ENCODE measurements at places on chromosomes 7 and 10.

- peak; percentile 5 for DNase-seq
Measured at GRCh38 chr10:31929261-31930022, 811 bp upstream of the ARHGAP12 start.

DNA sequence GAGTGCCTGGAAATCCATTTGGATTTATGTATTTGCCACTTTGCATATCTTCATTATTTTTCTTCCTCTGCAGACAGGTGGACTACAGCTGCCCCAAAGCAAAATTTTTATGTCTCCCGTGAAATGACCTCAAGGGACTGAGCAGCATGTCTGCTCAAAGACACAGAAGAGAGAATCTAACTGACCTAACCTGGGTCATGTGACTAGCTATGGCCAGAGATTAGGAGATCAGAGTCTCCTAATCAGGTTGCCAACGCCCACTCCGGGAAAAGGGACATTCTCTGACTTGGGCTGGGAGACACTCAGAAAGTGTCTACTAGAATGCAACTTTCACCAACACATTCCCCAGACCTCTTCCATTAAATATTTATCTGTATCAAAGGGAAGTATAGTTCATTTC lies 2.5 kb upstream of the BAMBI start:
- no peak for DNase-seq

DNA sequence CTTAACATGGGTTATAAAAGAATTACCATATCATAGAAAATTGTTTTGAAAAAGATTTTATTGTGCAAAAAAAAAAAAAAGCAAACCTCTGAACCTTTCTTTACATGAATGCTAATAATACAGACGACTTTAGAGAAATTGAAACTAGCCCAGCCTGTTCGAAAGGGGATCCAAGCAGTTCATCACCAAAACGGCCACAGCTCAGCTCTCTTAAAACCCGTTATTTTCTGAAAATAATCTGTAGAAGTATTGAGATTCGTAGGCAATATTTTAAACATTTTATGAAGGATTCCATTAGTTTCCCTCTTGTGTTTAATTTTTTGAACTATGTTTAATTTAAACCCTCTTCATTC lies 9.9 kb upstream of the GSAP start:
- no peak for DNase-seq

DNA sequence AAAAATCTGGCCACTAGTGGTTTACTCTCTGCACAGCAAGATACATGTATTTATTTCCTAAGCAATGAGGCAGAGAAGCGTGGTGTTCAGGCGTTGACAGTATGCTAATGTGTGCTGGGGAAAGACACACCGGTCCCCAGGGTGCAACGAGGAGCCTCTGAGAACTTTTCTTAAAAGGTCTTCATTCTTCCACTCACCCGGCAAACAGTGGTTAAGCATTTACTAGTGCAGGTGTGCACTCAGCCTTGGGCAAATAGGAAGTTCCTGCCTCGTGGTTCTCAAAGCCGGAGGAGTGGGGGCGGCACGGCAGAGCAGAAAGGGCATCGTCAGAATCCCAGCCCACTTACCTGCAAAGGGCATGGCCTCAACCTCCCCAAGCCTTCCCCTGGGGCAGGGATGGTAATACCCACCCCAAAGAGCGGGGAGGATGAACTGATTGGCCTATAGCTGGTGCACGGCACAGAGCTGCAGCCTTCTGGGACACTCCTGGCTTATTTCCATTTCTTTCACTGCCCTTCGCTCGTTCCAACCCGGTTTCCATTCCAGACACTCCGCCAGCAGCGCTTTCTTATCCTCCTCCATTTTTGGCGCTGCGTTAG lies 184.3 kb upstream of the CTBP2 start:
- DNase-seq: no peak

DNA sequence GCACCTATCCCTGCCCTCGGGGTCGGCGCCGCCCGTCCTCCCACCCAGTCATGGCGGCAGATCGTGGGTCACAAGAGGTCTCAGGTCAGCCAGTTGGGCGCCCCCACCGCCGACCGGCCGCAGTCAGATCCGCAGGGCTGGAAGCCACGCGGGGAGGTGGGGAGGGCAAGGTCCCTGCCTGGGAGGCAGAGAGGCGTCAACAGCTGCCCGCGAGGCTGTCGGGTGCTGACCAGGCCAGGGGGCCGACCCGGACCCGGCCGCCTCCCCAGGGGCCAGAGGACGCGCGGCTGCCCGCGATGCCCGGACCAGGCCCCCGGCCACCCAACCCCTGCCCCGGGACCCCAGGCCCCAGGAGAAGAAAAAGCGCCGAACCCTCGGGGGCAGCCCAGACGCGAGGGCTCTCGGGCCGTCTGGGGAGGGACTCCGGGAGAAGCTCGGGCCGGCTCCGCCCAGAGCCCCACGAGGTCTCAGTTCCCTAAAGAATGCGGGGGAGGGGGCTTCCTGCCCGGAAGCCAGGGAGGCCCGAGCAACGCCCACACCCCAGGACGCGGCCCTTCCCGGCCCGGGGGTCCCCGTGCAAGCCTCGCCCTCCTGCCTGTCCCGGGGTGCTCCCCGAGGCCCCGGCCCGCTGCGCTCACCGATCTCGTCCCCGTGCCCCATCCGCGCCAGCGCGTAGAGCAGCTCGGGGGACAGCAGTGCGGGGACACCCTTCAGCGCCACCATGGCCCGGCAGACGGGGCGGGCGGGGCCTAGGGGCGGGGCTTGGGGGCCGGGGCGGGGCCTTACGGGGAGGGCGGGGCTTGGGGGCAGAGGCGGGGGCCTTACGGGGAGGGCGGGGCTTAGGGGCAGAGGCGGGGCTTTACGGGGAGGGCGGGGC lies at the start of gene FUOM:
Gene FUOM, minus strand, starts transcription at position 735 of the 877 bp plus-strand sequence. Its CDS starts 12 bp downstream, at position 723.
- DNase-seq: no peak

- no peak for DNase-seq
Measured at GRCh38 chr10:3470191-3470590, 297.6 kb upstream of the PITRM1 start.

GRCh38 chr7:87899255-87899654 lies 23.0 kb downstream of the DBF4 start:
- no peak for DNase-seq

DNA sequence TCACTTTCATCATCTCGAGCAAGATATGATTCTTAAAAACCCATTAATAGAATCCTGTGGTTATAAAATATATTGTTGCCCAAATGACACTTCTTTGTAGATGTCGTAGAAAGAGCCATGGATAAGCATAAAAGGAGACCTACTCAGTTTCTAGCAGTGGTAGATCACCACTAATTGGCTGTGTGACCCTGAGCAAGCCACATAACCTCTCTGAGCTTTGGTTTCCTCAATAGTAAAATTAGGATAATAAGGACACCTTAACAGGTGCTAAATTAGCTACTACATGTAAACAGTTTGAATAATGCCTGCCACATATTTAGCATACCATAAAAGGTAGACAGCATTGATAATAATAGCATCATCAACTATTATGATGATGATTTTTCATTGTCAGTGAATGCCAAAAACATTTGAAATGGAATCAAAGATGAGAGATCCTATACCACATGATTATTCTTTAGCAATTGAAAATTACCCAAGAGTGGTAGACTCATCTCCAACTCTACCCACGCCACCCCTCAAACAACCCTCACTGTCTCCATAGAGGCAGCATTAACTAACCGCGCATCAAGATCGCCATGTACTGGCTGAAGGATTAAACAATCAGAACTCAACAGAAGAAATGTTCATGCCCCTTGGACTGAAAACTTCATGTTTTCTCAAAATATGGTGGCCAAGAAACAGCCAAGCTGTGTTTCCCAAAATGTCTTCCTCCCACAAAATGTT lies 45.8 kb downstream of the CHST15 start:
- no peak for DNase-seq

GRCh38 chr10:79982362-79982800 lies 33.5 kb upstream of the SFTPD start:
- no peak for DNase-seq

DNA sequence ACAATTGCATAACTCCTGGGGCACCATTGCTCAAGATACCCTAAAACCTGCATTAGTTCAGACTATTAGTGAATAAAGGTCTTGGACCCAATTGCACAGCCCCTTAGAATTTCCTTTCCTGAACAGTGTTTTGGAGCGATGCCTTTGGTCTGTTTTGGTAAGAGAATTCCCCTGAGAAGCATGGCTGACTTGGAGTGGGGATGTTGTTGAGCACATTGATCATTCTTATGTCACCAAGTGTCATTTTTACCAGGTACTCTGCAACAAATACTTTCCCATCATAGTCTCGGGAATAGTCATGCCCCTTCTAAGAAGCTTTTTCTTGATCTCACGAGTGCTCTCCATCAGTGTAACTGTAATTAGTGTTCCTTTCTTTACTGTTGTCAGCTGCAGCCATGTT lies 229.7 kb downstream of the GFRA1 start:
- DNase-seq: no peak

DNA sequence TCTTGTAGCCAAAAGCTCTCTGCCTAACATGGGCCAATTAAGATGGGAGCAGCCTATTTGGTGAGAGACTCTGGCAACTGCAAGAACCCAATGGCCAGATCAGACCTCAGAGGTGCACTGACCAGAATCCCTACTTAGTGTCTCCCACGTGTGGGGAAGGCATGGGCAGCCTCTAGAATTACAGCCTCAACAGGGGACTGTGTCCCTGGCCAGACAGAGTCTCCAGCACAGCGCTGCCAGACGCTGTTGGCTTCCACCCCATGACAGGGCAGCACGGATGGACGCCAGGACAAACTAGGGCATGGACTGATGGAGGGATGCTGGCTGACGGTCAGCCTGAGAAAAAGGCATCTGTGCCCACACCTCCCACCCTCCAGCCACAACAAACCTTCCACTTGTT lies 729.3 kb upstream of the AUTS2 start:
- no peak for DNase-seq

- no peak for DNase-seq
Measured at GRCh38 chr10:15197276-15197675, 28.8 kb upstream of the NMT2 start.

- no peak for DNase-seq
Measured at GRCh38 chr10:132603851-132604533, 66.4 kb downstream of the INPP5A start.
